ENCODE measurements at places on chromosomes 1 and 21. TPM values are rescaled to one million over a fixed set of nuclear protein-coding genes. Genes with fewer than 3 reads are reported as not detected.

KRTAP21-2 gene
- not detected for polyA plus RNA-seq

GNG4 gene
- 3.7 TPM for polyA plus RNA-seq

DNA sequence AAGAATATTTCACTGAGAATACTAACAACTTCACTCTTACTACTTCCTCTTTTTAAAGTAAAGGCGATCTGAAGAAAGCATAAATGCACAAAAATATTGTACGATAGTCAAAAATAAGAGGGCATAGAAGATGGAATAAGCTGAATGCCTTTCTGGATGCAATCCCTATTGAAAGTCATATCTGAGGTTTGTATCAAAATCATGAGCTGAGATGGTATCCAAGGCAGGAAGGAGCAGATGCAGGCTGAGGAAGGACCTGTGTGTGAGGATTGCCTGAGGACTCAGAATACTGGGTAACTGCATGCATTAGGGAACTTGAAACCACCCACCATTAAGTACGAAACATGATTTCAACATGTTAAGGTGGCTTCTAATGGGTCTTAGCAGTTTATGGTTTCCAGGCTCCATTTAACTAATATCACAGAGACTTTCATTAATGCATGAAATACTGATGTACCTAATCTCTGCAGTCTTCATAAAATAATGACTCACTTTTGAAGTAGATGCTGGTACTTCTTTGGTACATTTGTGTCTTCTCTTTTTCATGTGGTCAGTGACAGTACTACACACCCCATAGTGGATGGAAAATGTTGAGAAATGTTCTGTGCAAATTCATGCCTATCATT, 29.6 kb upstream of the RGS1 start:
- no peak for DNase-seq

GRCh38 chr1:182889997-182890396, 50.9 kb downstream of the DHX9 start:
- DNase-seq: no peak

DNA sequence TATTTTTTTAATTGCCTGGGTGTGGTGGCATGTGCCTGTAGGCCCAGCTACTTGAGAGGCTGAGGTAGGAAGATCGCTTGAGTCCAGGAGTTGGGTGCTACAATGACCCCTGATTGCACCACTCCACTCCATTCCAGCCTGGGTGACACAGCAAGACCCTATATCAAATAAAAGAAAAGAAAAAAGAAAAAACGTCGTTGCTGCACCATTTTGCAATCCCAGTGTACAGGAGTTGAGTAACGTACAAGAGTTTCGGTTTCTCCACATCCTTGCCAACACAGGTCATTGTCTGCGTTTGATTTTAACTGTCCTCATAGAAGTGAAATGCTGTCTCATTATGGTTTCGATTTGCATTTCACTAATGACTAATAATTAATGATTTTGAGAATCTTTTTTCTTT, 7.9 kb downstream of the ZNF684 start:
- no peak for DNase-seq

GRCh38 chr1:219506473-219506899, 106.4 kb downstream of the ZC3H11B start:
- DNase-seq: no peak

- DNase-seq: no peak
Observed at GRCh38 chr1:26862781-26863684, at the start of gene SFN. Gene SFN, plus strand, starts transcription at chr1:26863149. Its CDS starts 64 bp downstream, at chr1:26863213.

All from right renal cortex interstitium (tissue), 3 donors.